Kidney (tissue), 22 donors: ENCODE measurements at places on chromosomes 2 and 18. TPM values are rescaled to one million over a fixed set of nuclear protein-coding genes. Genes with fewer than 3 reads are reported as not detected.

DNA sequence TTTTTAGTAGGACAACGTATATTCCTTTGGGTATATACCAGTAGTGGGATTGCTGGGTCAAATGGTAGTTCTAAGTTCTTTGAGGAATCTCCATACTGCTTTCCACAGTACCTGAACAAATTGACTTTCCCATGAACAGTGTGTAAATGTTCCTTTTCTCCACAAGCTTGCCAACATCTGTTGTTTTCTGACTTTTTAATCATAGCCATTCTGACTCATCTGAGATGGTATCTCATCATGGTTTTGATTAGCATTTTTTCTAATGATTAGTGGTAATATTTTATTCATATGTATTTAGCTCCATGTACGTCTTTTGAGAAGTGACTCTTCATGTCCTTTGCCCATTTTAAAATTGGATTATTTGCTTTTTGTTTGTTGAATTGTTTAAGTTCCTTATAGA, 58.4 kb upstream of the CERS6 start:
- no peak for DNase-seq

DNA sequence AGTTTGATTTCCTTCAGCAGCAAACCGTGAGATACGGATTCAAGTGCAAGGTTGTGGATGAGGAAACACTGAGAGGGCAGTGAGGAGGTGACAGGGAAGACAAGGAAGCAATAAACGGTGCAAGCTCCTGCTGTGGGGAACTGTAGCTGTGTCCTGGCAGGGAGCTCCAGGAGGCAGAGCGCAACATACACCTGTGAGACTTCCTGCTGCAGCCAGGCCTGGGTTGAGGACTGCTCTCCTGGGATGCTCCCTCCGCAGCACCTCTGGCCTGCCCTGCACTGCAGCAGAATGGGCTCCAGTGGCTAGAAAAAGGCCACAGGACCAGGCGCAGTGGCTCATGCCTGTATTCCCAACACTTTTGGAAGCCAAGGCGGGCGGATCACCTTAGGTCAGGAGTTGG, 85.5 kb downstream of the MRO start:
- no peak for DNase-seq

RPRM gene
- 1.3 TPM for polyA plus RNA-seq

CDH19 gene
- 0.37 TPM for polyA plus RNA-seq

- no peak for DNase-seq
Observed at GRCh38 chr2:202512176-202512575, 122.6 kb upstream of the FAM117B start.

CNDP1 gene
- 2.9 TPM for polyA plus RNA-seq

DNA sequence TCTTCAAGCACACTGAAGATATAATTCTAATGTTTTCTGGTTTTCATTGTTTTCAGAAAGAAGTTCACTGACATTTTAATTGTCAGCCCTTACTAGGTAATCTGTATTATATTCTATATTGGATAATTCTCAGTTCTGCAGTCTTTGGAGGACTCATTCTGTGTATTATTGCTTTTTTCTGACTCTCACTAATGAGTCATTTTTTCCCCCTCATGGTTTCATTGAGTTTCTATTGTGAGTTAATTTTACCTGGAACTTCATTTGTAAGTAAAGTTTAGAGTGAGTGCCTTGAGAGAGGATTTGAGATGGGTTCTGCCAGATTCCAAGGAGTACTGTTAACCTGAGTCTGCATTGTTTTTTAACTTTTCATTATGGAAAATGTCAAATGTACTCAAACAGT, 90.4 kb upstream of the LYPD1 start:
- no peak for DNase-seq

- no peak for DNase-seq
Observed at GRCh38 chr2:171878481-171878993, 15.5 kb downstream of the SLC25A12 start.

DNAJC27 gene
- 3.2 TPM for polyA plus RNA-seq

DNA sequence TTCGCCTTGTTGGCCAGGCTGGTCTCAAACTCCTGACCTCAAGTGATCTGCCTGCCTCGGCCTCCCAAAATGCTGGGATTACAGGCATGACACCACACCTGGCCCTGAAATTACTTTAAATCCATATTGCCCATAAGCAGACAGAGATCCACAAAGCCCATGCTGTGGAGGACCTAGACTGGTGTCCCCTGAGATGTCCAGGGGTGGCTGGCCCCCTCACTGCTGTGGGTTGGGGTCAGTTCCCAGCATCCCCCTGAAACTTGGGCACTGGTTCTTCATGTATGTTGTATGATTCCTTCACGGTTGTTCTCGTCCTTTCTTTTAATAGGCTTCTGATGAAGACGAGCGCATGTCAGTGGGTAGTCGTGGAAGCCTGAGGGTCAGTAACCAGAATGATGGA, 78.1 kb upstream of the RBM44 start:
- DNase-seq: no peak

DNA sequence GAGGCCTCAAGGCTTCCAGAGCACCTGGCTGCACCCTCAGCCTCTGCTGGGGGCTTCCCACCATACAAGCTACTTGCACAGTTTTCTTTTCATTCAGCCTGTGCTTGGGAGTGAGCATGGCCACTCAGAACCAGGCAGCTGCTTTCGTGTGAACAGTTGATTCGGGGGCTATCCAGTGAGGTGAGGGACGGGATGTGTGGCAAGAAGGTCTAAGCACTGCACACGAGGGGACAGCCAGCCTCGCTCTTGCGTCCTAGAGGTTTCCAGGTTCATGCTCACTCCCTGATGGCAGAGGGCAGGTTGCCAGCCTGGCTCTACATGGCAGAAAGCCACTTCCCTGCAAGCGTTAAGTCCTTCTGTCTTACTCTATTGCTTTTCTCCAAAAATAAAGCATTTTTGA, 146.2 kb downstream of the MBP start:
- DNase-seq: no peak

GRCh38 chr2:88250404-88250803, 80.3 kb downstream of the THNSL2 start:
- DNase-seq: no peak

DNA sequence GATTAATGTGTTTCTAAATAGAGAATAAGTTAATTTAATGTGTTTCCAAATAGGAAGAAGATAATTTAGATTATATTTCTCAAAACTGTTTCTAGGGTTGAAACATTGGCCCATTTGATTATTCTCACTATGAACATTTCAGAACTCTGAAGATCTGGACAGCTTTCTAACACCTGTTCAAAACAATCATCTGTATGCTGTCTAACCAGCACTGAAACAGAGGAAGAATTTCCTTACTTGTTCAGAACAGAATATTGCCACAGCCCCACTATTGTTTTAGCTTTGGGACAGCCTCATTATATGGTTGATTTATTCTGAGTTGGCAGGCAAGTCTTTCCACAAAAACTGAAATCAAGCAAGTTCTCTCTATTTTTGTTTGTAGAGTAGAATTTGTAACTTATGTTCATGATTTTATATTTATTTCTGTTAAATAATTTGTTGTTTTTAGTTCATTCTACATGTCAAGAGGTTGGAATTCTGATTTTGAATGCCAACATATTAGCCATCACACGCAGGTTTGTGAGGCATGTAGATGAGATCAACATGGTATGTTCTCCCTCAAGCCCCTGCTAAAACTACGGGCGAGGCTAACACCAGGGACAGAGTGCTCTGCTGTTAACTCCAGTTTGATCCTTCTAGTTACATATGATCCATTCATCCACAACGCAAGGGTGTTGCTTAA, 11.2 kb downstream of the IL18RAP start:
- no peak for DNase-seq

GRCh38 chr2:120312860-120313694, 32.9 kb upstream of the INHBB start:
- peak; percentile 88 for DNase-seq

DNA sequence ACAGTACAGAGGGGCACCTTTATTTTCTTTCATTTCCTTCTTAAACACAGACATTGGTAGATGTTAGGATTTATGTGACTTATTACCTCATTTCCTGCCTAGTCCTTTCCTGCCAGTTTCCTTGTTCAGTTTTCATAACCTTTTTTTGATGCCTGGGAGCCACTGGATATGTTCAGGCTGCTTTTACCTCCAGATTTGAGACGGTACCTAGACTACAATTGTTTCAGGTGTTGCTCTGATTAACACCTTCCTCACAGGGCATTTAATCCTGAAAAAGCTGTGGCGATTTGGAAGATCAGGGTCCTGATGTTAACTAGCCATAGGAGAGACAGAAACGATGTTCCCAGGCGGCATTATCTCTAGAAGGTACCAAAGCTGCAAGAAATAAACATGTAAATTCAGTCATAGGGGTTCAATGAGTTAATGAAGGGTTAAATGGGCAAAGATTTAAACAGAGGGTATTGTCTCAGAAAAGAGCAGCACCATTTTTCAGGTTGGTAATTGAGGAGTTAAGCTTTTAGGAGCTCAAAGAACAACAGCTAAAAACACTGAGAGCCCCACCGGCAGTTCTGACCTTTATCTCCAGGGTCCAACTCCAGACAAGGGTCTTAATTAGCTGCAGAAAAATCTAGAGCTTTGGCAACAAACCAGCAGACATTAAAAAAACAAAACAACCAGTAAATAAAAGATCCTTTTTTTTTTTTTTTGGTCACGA, 93.3 kb downstream of the HRH4 start:
- no peak for DNase-seq

DNA sequence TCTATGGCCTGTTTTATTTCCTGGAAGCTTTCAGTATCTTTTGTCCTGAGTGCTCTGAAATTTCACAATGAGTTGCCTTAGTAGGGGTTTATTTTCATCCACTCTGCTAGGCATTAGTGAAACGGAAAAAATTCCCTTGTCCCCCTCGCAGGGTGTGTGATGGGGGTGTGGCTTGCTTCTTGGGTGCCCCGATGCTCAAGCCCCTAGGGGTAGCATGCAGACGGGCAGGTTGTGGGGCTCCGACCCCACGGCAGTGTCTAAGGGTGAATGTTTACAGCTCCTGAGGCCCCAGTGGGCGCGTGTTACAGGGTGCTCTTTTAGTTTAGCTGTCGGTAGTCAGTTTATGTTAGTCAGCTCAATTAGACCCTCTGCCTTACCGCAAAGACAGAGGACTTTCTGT, 32.2 kb upstream of the MAP4K4 start:
- no peak for DNase-seq

TLX2 gene
- polyA plus RNA-seq: not detected

SP9 gene
- polyA plus RNA-seq: not detected

ADRA2B gene
- polyA plus RNA-seq: 4.8 TPM

- peak; percentile 53 for DNase-seq
Observed at GRCh38 chr2:239607517-239608191, 206.8 kb upstream of the HDAC4 start.

DNA sequence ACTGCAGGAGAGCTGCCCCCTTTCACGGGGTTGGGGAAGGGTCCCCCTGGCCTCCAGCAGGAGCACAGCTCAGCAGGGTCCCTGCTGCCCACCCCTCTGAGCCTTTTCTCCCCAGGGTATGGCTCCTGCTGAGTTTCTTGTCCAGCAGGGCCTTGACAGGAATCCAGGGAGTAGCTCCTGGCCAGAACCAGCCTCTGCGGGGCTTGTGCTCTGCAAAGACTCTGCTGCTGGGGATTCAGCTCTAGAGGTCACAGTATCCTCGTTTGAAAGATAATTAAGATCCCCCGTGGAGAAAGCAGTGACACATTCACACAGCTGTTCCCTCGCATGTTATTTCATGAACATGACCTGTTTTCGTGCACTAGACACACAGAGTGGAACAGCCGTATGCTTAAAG, 21.2 kb downstream of the FOSL2 start:
- DNase-seq: no peak

CGREF1 gene
- 3.8 TPM for polyA plus RNA-seq

GRCh38 chr2:144510294-144510991, 9.5 kb downstream of the ZEB2 start:
- no peak for DNase-seq

IDH1 gene
- 95.7 TPM for polyA plus RNA-seq
